Osteoblast (primary cell): ENCODE measurements at places on chromosomes 11 and 22. TPM values are rescaled to one million over a fixed set of nuclear protein-coding genes. Genes with fewer than 3 reads are reported as not detected.

The MCAT gene
- 12.7 and 21.4 TPM in 2 replicates for total RNA-seq

The INS gene
- not detected in 2 replicates for total RNA-seq

The SPON1 gene
- 0.72 and 0.88 TPM in 2 replicates for total RNA-seq

The KCNJ11 gene
- under 0.01 TPM in 1 of 2 replicates, not detected in the other for total RNA-seq

DNA sequence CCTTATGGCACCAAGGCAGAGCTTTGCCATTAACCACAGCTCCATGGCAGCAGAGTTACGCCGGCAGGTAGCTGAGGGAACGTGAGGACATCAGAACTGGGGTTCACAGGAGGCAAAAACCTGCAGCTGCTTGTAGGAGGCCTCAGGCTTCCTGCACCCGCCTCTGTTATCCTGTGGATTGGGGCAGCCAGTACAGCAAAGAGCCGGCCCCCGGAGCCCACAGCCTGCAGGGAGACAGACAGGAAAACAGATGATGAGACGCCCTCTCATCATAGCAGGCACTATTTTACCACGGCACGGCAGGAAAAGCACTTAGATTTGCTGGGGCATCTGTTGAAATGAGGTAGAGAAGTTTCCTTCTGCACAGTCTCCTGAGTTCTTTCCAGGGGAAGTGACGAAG, 870.3 kb downstream of the TBC1D22A start:
- DNase-seq = no peak

- DNase-seq = no peak
These were observed 2.2 kb upstream of the OR51E2 start for GRCh38 chr11:4699697-4700435.

- DNase-seq = peak; percentile 73
These were observed 53.5 kb downstream of the CYTH4 start for GRCh38 chr22:37335806-37336199.

DNA sequence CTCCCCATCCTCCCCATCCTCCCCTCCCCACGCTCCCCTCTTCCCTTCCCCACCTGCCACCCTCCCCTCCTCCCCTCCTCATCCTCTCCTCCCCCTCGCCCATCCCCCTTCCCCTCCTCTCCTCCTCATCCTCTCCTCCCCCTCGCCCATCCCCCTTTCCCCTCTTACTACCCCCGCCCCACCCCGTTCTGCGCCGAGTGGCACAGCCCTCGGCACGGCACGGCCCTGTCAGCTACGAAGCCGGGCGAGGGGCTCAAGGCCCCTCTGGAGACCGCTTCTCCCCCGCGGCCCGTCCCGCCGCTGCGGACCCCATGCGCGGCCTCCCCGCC, 449.9 kb downstream of the OPCML start:
- DNase-seq = no peak

DNA sequence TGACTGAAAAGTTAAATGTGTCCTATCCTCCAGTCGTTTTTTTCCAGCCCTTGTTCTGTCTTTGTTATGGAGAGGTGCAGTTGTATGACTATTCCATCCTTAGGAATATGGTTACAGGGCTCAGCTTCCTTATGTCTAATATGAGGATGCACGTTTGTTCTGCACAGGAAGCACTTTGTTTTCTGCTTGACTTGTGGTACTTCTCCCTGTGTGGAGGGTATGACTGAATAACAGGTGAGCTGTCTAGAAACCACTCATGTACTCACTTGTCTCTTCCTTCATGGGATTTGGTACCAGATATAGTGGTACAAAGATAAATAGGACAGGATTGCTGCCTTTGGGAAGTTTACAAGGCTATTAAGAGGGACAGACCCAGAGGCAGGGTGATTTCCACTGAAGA, 17.4 kb downstream of the CABIN1 start:
- no peak for DNase-seq

DNA sequence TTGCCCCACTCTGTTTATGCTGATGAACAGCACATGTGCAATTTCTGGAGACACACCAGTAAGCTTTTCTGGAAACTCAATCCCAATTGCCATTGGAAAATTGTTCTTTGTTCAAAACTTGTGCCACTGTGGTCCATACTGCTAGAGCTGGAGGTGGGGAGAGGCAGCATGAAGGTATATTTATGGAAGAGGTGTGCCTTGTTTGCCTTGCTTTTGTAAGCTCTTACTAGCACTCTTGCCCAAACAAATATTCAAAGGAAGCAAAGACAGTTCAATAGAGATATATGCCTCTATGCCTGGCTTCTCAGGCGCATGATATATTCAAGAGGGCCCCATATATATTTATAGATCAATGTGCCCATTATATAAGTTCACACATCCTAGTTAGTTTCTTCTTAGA, 42.7 kb downstream of the TIMP3 start:
- no peak for DNase-seq

DNA sequence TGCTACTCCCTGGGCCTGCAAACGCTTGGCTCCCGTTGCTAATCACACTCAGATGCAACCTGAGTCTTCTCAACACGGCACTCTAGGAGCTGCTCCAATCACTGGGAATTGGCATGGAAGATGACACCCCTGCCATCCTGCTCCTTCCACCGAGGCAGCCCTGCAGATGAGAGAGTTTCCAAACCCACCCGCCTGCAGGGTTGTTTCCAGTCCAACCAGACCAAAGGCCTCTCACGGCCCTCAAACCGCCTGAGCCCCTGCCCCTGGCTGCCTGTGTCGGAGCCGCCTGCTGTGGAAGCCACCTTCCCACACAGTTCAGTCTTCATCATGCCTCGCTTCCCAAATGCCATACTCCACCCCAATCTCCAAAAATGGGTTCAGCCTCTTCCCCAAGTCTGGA, 36.8 kb upstream of the TP53I11 start:
- DNase-seq = no peak

DNA sequence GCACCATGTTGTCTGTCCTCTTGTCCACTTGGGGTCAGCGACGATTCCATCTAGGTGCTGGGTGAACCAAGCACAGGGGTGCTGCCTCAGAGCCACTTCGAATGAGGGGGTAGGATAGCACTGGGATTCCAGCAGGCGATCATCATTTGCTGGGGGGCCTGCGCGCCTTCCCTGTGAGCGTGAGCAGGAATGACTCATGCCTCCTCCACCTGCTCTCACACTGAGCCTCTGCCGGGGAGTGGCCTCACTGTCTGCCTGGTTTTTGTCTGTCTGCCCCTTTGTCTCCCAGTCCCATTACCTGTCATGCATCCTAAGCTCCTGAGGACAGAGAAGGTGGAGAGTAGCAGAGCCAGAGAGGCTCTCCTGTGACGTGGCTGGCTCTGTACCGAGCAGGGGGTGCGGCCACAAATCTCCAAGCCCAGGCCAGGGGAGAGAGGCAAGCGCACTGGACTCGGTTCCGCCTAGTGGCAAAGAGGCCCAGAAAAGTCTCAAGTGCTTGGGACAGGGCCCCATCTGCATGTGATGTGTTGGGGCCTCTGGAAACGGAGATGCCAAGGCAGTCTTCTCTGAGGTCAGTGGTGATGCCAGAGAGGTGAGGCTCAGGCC, 30.8 kb downstream of the RSPH14 start:
- DNase-seq = no peak

DNA sequence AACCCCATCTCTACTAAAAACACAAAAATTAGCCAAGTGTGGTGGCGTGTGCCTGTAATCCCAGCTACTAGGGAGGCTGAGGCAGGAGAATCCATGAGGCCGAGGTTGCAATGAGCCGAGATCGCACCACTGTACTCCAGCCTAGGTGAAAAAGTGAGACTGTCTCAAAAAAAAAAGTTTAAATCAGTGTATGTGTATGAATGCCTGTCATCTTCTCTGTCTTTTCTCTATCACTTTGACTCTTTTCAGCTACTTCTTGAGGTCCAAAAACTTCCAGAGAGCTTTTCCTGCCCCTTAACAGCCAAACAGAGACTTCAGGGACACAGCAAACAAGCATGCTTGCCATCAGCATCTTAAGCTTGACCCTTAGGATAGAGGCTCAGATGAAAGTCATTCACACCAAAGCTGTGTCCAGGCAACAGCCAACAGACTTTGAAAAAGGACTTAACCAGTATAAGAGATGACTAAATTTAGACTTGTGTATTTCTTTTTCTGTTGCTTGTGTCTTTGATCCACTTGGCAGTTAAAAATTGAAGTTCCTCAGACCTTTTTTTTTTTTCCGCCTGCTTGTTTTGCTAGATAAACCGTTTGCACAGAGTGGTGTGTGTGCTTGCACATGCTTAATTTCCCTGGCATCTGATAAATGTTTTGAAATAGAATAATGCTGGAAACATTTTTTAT, 151.9 kb downstream of the DBX1 start:
- DNase-seq = no peak

DNA sequence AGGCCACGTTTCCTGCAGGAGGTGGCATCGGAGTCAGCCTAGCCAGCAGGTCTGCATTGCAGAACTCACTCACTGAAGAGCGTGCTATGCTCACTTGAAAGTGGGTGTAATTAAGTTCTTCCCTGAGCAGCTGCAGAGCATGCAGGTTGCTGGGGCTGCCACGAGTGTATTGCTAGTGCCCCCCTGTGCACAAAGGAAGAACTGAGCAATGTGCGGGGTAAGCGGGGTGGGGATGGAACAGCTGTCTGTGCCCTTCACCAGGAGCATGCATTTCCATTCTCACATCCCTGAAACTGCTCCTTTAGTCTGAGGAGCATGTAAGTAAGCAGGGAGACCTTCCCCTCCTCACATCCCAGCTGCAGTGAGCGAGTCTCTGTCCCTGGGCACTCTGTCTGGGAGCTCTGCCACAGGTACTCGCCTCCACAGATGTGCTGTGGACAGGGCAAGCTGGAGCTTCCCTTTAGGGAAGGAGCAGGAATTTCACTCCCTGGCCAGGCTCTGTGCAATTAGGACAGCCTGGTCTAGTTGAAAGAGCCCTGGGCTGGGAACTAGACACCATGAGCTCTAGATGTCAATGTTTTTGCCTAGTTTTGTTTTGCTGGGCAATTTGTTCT, 1031.8 kb downstream of the NTM start:
- peak; percentile 79 for DNase-seq

DNA sequence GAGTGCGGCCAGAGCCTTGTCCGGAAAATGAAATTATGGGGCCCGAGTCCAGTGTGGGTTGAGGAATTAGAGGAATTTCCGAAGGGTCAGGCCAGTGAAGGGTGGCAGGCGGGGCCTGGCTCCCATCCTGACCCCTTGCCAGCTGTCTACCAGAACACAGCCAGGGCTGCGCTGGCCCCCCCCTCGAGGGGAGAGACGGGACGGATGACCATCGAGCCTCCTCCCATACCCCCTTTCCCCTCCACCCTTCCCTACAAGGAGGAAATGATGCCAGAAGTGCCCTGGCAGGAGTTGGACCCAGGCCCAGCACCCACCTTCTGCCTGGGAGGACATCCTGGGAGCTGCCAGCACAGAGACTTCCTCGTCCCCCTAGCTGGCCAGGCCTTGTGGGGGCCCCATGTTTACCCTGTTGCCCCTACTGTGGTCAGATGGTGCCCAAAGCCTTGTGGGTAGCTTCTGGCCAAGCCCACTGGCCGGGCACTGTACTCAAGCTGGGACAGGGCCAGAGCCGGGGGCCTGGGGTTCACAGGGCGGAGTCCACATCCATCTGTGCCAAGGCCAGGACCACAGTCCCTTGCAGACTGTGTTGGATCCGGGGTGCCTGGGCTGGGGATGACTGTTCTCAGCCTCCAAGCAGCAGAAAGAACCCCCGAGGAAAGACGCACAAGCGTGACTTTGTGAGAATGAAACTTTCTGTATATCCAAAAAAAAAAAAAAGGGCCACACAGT, 20.8 kb downstream of the ARVCF start:
- DNase-seq = peak; percentile 97

- no peak for DNase-seq
These were observed 153.4 kb upstream of the CADM1 start for GRCh38 chr11:115657586-115657985.

GRCh38 chr22:43948836-43949406, 6.3 kb upstream of the SAMM50 start:
- DNase-seq = peak; percentile 51

- no peak for DNase-seq
These were observed 20.1 kb downstream of the ZBTB16 start for GRCh38 chr11:114079511-114080065.

DNA sequence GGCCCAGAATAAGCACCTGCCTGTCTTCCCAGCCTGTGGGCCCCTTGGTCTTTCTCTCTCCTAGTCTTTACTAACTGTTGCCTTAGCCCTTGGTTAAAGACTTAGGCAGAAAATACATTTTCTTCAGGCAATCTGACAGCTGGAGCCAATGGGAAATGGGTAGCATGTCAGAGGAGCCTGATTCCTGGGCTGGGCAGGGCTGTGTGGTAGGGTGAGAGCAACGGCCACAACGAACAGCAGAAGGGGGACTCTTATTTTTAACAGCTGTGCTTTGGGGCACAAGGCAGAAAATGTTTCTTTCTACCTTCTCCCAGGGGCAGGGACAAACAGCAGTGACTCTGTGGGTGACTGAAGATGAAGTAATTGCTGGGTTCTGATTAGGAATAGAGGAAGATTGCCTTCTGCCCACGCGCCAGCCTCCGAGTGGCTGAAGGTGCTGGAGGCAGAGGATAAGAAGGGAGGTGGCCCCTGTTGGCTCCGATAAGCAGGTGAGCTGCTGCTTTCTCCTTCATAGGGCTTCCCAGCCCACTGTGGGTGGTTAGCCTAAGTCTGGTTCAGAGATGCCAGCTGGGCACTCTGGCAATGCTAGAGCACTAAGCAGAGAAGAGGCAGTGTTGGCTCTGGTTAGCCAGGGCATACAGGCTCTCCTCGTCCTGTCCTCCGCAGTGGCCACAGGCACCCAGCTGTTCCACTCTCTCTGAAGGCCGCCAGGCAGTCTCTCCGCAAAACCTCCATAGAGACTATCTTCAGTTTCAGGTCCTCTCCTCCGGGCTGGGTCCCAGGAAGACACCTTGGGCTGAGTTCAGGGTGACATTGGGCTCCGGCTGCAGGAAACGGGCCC, 1.5 kb downstream of the YPEL4 start:
- peak; percentile 74 for DNase-seq

DNA sequence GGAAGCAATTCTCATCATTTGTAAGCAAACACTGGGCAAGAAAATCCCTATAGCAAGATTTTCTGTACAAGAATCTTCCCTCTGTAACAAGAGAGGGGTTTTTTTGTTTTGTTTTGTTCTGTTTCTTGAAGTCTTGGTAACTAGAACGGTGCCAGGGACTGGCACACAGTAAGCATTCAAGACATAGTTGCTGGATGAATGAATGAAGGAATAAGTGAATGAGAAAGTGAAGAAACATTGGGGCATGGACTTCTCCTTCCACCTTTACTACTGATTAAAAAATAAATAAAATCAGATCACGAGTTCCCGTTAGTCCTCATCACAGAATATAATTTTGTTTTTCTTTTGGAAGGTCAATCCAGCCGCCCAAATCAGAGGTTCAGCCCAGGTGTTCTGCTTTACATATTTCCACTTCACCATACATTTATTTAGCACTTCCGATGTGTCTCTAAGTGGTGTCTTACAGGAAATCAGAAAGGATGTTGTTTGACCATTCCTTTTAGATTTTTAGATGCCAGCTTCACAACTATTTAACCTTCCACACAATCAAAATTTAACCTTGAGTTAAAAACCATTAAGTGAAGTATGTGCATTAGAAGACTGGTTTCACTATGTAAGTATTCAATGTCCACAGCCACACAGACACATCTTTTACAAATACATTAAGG, 281.2 kb downstream of the CADM1 start:
- no peak for DNase-seq
